CD4-positive, alpha-beta T cell treated with Interleukin-21 for 1 hour (primary cell): ENCODE measurements at places on chromosomes 13 and 19.

DNA sequence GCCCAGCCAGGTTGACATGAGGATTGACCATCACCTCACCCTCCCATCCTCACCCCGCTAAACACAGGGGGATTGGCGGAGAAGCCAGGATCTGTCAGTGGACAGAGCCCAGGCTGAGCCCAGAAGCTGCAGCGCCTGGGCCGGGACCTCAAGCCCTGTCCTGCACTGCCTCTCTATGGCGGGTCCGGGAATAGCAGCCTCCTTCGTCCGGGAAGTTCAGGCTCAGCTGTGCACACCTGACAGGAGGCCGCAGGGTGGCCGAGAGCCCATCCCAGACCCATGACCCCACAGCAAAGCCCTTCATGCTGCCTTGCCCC, 67.8 kb downstream of the SPACA7 start:
- DNase-seq: peak; percentile 17

DNA sequence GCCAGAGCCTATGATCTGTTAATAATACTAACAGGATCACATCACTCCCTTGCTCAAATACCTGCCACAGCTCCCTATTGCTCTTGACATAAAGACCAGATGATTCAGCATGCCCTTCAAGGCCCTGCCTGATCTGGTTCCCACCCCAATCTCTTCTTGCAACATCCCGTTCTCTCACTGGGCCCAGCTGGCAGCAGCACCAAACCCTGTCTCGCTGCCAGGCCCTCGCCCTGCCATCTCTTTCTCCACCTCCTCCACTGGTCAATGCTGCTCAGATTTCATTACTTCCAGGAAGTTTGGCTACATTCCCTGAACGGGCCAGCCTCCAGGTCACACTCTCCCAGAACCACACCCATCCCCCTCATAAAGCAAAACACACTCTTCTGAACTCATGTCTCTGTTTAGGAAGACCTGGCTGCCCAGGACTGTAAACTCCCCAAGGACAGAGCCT, 8.6 kb upstream of the BCAT2 start:
- DNase-seq: no peak

- no peak for DNase-seq
These were observed 47.9 kb downstream of the TMED1 start for GRCh38 chr19:10788146-10788545.

DNA sequence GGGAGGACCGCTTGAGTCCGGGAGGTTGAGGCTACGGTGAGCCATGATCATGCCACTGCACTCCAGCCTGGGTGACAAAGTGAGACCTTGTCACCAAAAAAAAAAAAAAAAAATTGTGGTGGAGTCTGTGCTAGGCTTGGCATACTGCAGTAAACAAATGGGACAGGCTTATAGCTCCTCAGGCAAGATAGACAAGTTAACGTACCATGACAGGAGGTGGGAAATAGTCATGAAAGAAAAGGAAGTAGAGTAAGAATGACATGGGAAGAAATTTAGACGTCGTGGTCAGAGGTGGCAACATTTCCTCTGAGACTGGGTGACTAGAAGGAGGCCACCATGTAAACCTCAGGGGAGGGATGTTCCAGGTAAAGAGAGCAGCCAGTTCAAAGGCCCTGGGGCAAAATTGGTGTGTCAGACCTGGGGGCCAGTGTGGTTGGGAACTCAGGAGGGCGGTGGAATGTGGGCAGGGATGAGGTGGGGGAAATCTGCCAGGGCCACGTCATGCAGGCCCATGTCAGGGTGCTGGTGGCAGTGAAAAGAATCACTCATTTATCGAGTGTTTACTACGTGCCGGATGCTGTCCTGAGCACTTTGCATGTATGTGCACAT, 5.6 kb downstream of the SNRPA start:
- DNase-seq: peak; percentile 28

GRCh38 chr13:51346397-51346796, 6.9 kb downstream of the SERPINE3 start:
- DNase-seq: no peak

- DNase-seq: no peak
These were observed 5.5 kb downstream of the BRSK1 start for GRCh38 chr19:55289117-55289796.

GRCh38 chr19:5340637-5341447, at the start of gene PTPRS:
TSS of gene PTPRS (minus strand) at chr19:5340812. CDS start at chr19:5286140, 54,672 bp downstream.
- DNase-seq: peak; percentile 58

DNA sequence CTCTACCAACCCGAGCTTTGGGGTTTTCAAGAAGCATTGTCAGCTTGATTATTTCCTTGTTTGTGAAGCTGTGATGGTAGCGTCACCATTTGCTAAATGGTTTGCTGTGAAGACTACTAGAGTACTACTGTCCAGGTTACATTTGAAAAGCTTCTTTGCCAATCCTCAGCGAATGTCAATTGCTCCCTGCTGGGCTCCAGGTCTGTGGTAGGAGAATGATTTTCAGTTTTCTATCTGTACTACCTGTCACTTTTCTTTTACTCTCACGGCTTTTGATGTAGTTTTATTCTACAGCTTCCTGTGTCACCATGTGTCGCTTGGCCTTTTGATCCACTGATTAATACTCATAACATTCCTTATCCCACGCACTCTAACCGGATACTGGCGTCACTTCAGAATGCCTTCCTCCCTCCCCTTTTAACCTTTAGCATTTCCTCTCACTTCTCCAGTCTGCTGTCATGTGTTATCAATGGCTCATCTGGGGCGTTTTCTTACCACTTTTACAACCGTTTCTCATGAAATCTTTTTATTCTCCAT, 7.5 kb upstream of the GPR183 start:
- peak; percentile 83 for DNase-seq

DNA sequence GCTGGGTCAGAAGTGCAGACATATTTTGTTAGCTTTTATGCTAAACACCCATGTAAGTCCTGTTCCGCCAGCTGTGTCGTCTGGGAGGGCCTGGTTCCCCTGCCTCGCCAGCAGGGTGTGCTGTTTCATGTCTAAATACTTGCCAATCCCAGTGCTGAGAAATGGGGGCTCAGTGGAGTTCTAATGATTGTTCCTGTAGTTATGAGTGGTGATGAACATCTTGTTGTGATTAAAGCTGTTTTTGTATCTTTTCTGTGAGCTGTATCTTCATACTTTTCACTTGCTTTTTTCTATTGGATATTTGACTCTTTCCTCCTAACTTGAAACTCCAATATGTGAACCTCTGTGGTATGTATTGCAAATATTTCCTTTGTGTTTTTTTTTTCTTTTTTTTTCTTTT, 32.7 kb downstream of the KDM4B start:
- DNase-seq: peak; percentile 28

GRCh38 chr19:7855426-7856108, 18.6 kb downstream of the PRR36 start:
- no peak for DNase-seq

GRCh38 chr19:55198651-55199050, 10.7 kb downstream of the PTPRH start:
- DNase-seq: no peak

- DNase-seq: no peak
These were observed 18.1 kb downstream of the CDADC1 start for GRCh38 chr13:49265822-49266221.

- DNase-seq: no peak
These were observed 11.2 kb upstream of the CLDN10 start for GRCh38 chr13:95541308-95541707.

GRCh38 chr19:44689290-44690130, 9.4 kb upstream of the CEACAM16 start:
- DNase-seq: peak; percentile 73

DNA sequence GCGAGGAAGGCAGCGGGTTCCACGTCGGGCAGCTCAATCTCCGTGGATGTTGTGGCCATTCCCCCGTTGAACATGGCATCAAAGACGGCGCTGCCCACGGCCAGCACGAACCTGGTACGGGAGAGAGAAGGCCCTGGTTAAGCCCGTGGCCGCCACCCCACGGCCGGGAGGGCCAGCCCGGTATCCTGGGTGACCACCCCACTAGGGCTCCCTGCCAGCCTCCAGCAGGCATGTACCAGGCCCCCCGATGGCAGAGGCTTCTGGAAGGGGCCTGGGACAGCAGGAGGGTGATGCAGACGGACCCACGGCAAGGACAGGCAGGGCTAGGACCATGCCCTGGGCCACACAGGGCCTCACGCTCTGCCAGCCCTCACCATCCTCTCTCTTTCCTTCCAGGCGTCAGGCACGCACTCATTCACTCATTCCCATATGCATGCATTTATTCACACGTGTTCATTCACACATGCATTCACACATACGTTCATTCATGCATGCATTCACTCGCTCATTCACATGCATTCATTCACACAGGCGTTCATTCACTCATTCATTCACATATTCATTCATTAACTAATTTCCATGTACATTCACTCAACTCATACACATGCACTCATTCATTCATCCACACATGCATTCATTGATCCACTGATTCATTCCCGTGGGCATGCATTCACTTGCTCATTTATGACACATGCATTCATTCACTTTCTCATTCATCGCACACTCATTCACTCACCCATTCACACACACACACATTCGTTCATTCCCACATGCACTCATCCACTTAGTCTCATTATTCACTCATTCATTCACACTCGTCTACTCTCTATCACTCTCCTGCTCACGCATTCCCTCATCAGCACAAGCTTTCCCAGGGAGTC, 17.9 kb downstream of the BTBD2 start:
- DNase-seq: no peak

DNA sequence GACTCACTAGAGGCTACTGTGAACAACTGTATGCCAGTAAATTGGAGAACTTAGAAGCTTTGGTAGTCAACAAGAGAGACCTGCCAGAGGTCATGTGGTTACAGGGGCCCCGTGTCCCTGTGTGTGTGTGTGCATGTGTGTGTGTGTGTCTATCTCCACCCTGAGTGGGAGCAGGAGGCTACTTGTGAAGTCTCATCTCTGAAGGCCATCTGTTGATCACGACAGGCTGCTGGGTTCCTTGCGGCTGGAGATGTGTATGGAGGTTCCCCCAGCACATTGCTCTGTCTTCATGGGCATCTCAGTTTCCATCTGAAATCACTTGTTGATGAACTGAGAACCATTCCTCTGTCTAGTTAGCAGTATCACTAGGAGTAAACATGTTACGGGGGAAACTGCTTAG, 58.2 kb upstream of the TEX29 start:
- DNase-seq: no peak

- no peak for DNase-seq
These were observed 2.6 kb upstream of the PSG4 start for GRCh38 chr19:43207991-43208390.

DNA sequence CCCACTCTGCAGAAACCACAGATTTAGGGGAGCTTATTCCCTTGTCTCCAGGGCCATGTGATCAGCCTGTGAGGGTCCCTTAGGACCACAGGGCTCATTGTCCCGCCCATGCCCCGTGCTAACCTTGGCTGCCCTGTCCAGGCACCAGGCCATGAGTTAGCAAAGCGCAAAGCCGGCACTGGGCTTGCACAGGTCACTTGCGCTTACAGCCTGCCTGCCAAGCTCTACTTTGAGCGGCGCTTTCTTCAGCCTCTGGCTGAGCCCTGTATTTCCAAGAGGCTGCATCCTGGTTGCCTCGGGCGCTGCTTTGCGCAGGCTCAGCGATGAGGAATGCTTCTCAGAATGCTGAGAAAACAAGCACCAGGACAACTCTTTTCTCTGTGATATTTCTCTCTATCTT, 188.0 kb downstream of the TDRD3 start:
- no peak for DNase-seq

DNA sequence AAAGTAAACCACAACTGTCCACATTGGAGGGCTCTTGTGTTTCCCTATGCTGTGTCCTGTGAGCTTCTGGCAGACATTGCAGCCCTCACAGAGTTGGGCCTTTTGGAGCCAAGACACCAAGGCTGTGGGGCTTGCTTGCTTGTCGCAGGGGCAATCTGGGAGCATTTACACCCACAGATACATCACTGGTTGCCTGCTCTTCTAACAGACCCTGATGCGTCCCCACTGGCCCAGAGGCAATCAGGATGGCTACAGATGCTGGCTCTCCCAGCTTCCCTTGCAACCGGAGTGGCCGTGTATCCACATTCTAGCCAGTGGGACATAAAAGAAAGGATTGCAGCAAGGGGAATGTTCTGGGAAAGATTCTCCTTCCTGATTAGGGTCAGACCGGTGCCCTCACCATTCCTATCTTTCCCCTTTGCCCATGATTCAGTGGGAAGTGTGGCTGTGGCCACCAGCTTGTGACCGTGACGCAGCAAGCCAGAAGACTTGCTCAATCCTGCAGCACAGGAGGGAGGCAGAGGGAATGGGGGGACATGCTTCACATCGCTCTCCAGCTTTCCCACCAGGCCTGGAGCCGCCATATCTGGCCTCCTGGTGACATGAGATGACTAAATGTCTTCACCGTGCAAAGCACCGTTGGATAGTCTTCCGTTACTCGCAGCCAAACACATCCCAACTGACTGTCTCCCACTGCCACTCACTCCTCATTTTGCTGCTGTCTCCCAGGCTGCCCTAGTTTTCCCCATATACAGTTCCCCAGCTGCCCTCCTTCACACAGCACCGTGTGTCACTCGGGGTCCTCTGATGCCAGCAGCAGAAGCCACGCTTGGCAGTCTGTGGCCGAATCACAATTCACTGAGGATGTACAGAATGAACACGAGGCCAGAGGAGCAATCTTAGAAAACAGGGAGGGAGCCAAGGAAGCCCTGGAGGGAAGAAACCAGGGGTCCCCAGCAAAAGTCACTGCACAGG, 151.0 kb downstream of the DPF1 start:
- no peak for DNase-seq

DNA sequence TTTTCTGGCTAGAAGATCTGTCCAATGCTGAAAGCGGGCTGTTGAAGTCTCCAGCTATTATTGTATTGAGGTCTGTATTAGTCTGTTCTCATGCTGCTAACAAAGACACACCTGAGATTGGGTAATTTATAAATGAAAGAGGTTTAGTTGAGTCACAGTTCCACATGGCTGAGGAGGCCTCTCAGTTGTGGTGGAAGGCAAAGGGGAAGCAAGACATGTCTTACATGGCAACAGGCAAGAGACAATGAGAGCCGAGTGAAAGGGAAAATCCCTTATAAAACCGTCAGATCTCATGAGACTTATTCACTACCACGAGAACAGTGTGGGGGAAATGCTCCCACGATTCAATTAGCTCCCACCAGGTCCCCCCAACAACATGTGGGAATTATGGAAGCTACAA, 980.4 kb downstream of the SLITRK5 start:
- DNase-seq: no peak

GRCh38 chr19:32916969-32917615, 47.5 kb upstream of the SLC7A9 start:
- no peak for DNase-seq
